ENCODE measurements at places on chromosomes 5 and 9. TPM values are rescaled to one million over a fixed set of nuclear protein-coding genes. Genes with fewer than 3 reads are reported as not detected.
A peak's percentile ranks its signal among the peaks of the same experiment; 100 is the strongest.

TRIM7 gene
- polyA plus RNA-seq = 3.2 TPM

GRCh38 chr5:100900142-100900795 is 2.8 kb downstream of the ST8SIA4 start:
- DNase-seq = no peak

GRCh38 chr5:179608131-179608581 is 15.3 kb downstream of the HNRNPH1 start:
- no peak for DNase-seq

DNA sequence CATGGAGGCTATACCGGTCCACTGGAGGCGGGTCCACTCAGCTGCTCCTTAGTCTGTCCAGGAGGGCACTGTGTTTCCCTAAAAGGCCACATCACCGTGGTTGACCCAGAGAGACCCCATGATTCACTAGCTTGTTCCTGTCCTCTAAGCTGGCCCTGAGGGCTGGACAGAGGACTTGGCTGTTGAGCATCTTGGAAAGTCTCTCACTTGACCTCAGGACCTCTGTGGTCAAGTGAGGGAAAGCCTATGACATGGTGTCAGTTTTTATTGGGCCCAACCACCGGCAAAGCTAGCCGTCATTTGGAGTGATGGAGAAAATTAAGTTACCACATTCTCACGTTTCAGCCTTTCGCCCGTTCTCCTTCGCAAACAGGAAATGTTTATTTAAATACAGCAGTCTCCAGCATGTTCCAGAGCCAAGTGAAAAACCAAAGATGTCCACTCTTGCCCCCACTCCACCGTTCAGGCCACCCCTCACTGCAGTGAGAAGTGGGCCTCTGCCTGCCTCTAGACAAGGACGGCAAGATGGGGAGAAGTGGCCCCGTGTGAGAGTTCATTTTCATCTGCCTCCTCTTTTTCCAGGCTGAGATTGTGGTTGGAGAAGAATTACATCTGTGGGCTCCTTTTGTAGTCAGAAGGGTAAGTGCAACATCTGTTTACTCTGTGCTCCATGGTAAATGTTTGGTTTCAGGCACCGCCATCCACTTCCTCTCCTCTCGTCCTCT is 4.4 kb downstream of the SLIT3 start:
- DNase-seq = peak; percentile 85

DNA sequence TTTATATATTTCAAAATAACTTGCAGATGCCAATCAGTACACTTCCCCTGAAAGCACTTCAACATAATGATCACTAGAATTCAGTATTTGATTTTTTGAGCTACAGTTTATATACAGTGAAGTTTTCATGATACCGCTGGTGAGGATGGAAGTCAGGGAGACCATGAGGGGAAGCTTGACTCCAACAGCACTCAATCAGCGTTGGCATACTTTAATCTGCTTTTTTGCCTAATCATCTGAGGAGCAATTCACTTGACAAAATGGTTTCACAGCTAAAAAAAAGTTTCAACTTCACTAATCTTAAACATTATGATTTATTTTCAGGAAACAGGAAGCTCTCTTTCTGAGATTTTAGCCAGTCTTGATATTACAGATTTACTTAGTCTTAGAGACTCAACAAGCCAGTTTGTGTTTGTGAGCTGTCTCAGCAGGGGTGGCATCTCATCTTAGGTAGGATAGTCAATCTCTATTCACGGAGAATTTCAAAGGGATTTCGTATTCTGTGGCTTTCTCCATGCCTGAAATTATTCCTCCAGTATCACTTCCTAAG is 111.4 kb upstream of the ARRDC3 start:
- DNase-seq = no peak

GRCh38 chr5:133241179-133242092 is 189.6 kb downstream of the HSPA4 start:
- no peak for DNase-seq
